ENCODE measurements at places on chromosomes 4 and X.

- DNase-seq: no peak
These were observed 17.7 kb upstream of the GPC3 start for GRCh38 chrX:134002921-134003615.

DNA sequence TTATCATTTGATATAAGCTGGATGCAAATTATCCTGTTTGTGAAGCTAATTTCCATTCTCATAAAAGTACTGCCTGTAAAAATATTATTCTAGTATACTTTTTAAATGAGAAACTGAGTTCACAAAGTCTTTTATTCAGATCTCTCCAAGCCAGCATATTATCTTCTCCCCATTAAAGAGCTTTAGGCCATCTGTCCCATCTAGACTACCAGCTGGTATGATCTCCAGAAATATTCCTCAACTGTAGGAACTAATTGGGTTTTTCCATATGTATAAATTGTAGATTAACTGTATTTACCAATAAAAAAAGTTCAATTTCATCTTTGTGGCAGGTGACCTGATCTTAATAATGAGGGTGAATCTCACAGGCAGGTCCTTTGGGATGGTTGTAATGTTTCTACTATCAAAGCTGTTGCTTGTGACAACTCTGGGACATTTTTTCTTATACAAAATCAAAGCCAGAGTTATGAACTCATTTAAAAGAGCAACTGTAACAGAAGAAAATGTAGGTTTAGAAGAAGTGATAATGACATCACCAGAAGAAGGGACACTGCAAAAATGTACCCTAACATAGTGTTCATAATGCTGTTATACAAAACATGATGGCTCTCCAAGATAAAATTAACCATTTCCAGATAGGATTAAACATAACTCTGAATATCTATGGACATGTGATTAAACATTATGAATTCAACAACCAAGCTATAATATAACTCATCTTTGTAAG is 132.8 kb downstream of the KCNIP4 start:
- DNase-seq: no peak

- no peak for DNase-seq
These were observed 154.1 kb upstream of the PPP3CA start for GRCh38 chr4:101501421-101501820.

DNA sequence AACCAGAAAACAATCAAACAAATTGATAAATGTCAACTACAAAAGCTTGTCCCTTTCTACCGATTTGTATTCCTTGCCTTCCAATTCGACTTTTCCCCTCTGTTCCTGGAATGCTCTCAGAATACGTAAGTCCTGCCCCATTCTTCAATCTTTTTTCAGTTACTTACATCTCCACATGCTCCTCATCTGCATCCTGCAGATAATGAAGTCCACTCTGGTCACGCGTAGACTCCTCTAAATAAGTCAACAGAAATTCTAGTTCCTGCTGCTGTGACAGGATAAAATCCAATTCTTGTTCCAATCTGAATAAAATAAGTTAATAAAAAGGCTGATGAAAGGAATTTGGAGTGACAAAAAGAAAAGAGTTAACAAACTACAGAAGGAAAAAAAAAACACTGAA is 34.4 kb upstream of the RBM41 start:
- DNase-seq: no peak

GRCh38 chr4:151150821-151151580 is 51.6 kb downstream of the RPS3A start:
- no peak for DNase-seq

- no peak for DNase-seq
These were observed 51.1 kb downstream of the SH3KBP1 start for GRCh38 chrX:19836337-19836736.

DNA sequence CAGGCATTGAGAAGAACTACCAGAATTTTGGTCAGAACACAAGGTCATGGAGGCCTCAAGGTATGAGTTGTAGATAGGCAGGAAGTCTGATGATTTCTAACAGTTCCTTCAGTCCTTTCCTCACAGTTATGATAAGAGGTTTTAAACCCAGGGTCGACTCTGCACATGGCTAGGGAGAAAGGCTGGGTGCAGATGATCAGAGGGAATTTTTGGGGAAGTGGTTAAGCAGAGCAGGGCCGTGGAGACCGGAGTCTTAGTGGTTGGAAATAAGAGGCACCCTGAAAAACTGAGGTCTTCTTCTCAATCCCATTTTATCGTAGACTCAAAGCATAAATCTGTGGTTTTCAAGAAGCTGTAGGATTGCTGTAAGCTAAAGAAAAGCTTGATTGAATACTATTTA is 118.5 kb upstream of the ANK2 start:
- no peak for DNase-seq

GRCh38 chrX:153966283-153966688 is 5.3 kb downstream of the HCFC1 start:
- DNase-seq: no peak

DNA sequence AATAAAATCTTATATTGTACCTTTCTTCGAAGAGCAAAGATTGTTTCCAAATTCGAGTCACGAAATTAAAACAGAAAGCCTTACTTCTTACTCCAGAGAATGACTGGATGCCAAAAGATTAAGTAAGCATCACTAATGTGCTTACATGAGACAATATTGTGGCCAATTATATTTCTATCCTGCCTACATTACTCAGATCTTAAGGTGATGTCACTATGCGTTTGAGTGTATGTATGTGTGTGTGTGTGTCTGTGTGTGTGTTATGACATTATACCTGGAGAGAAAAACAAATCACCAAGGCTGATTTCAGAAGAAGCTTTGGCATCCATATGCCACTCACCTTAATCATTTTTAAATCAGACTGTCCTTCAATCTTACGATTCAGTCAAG is 556.3 kb downstream of the PPARGC1A start:
- no peak for DNase-seq

GRCh38 chr4:3612281-3612680 is 80.1 kb upstream of the LRPAP1 start:
- no peak for DNase-seq

- DNase-seq: no peak
These were observed 284.8 kb upstream of the TENM3 start for GRCh38 chr4:181958446-181958845.

- no peak for DNase-seq
These were observed 96.4 kb downstream of the POLA1 start for GRCh38 chrX:24790166-24790565.

GRCh38 chrX:105167233-105167632 is 53.3 kb downstream of the TEX13A start:
- no peak for DNase-seq

DNA sequence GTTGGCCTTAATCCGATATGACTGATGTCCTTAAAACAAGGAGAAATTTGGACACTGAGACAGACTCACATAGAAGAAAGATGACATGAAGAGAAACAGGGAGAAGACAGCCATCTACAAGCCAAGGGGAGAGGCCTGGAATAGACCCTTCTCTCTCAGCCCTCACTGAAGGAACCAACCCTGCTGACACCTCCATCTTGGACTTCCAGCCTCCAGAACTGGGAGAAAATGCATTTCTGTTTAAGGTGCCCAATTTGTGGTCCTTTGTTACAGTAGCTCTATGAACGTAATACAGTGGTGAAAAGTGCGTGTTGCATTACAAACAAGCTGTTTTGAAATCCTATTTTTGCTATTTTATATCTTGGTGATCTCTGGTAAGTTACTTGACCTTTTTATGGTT is 343.6 kb downstream of the ARHGAP10 start:
- DNase-seq: no peak

DNA sequence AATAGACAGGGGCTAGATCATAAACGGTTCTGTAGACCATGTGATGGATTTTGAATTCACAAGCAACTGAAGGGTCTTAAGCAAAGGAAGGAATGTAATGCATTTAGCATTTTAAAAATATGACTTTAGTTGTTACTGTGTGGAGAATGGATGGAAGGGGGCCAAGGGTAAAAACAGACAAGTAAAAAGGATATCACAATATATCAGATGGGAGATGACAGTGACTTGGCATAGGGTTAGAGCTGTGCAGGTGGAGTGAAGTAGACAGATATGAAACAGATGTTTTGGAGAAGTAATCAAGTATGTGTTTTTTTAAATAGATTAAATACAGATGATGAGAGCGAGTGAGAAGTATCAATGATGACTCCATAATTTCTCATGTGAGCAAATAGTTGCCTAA is 1116.0 kb upstream of the TENM3 start:
- no peak for DNase-seq

DNA sequence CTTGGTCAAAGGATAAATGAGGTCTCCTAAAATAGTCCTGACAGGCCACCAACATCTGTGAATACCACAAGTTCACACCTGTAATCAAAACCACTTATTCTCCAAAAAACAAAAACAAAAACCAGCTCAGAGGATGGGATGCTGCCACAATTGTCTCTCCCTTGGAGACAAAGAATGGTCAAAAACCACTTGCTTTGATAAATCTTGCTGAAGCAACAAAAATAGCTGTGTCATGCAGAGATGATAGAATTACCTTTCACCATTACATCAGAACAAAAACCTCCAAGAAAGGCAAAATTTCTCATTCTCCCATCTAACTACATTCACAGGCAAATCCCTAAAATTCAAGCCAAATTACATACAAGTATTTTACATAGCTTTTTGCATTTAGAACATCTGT is 180.4 kb downstream of the MAML3 start:
- no peak for DNase-seq

DNA sequence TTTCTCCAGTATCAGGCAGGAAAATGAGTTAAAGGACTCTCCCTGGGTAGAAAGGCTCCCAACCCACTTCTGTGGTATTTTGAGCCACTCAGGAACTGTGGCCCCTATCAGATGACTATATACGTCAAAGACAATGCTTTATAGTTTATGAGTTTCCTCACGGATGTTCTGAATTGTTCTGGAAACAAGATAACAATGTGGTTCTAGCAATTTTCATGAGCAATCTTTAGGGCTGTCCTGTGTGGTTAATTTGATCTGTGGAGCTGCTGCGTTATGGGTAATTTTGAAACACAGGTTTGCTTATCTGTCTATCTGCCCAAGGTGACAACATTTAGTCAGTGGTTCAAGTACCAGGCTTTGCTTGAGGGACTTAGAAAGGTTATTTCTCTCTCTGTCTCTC is 46.7 kb upstream of the IL2 start:
- DNase-seq: no peak

GRCh38 chrX:70970482-70970995 is 39.6 kb upstream of the SLC7A3 start:
- DNase-seq: no peak

GRCh38 chr4:174398728-174399127 is 115.0 kb downstream of the CEP44 start:
- no peak for DNase-seq

- no peak for DNase-seq
These were observed 125.2 kb downstream of the NHS start for GRCh38 chrX:17500145-17500579.

- no peak for DNase-seq
These were observed 117.8 kb downstream of the RASGEF1B start for GRCh38 chr4:81353861-81354260.

DNA sequence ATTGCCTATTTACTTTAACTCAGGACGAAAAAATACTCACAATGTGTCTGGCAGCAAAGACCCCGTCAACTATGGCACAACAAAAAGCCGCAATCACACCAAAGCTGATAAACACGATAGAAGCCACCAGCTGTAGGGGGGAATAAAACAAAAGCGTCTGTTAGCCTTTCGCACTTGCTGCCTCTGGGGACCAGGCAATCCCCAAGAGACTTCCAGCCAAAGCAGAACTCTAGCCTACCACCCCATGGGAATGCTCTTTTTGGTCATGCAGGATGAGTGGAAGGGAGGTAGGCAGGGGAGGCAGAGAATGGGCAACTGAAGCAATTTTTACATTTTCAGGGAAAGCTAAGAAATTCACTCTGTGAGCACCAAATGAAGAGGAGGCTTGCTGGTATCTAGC is 20.1 kb downstream of the TMEM255A start:
- no peak for DNase-seq

- no peak for DNase-seq
These were observed 102.0 kb downstream of the FNIP2 start for GRCh38 chr4:158870626-158871334.

DNA sequence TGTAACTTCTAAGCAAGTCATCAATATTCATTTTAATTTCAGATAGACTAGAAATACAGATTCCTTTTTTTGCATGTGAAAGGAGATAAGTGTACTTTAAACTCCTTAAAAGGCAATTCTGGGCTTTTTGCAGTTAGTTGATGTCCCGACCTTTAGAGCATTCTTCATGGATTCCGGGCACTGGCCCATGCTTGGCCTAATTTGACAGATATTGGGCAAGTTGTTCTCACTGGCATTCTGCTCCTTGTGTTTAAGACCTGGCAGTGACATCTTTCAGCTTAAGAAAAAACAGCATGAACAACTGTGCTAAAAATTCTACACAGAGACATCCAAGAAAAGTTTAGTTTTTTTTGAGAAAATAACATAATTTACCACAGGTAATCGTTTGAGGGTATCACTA is 1037.2 kb downstream of the PCDH18 start:
- DNase-seq: no peak

DNA sequence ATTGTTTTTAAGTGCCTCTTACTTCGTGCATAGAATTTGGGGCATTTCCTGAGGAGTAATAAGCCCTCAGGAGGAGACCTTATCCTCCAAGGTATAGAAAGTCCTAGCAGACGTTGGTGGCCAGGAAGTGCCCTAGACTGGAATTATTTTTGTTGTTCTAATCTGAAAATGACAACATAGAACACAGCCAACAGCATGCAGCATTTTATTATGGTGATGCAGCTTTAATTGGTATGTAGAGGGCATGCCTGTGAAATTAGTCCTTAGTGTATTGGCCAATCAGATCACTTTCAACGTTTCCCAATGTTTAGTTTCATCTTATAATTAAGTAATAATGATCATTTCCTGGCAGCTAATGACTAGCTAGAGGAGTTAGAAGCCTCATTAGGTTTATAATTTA is 199.2 kb downstream of the SHROOM3 start:
- DNase-seq: no peak

GRCh38 chrX:11764602-11765067 is 6.6 kb downstream of the MSL3 start:
- DNase-seq: no peak

DNA sequence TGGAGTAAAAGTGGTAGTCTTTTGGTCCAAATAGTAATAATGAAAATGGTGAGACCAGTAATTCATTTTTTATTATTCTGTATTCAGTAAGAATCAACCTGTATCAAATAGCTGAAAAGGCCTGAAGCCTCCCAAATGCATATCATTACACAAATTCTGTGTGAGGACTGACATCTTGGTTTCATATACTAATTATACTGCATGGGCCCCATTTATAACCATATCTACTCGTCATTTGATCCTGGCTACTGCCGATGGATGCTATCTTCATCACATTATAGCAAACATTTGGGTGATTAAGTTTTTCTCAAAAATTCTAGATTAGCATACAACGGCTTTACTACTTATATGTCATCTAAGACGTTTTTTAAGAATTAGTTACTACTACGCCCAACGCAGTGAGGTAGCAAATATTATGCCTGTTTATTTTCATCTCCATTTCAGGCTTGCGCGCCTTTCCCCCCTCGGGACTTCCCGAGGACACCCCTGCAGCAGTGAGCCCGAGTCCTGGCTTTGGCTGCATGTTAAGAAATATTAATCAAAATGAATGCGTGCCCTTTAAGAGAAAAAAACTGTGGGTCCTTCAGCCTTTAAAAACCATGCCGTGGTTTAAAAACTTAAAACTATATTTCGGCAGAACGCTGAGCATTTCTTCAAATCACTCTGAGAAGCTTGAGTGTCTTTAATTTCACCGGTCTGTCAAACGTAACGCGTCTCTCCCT is 814 bp upstream of the MMAA start:
- no peak for DNase-seq

GRCh38 chrX:10098270-10098713 is 58.5 kb upstream of the CLCN4 start:
- DNase-seq: no peak
